Body of pancreas (tissue), 4 donors: ENCODE measurements at places on chromosomes 2 and 18. TPM values are rescaled to one million over a fixed set of nuclear protein-coding genes. Genes with fewer than 3 reads are reported as not detected.
A peak's percentile ranks its signal among the peaks of the same experiment; 100 is the strongest.

DNA sequence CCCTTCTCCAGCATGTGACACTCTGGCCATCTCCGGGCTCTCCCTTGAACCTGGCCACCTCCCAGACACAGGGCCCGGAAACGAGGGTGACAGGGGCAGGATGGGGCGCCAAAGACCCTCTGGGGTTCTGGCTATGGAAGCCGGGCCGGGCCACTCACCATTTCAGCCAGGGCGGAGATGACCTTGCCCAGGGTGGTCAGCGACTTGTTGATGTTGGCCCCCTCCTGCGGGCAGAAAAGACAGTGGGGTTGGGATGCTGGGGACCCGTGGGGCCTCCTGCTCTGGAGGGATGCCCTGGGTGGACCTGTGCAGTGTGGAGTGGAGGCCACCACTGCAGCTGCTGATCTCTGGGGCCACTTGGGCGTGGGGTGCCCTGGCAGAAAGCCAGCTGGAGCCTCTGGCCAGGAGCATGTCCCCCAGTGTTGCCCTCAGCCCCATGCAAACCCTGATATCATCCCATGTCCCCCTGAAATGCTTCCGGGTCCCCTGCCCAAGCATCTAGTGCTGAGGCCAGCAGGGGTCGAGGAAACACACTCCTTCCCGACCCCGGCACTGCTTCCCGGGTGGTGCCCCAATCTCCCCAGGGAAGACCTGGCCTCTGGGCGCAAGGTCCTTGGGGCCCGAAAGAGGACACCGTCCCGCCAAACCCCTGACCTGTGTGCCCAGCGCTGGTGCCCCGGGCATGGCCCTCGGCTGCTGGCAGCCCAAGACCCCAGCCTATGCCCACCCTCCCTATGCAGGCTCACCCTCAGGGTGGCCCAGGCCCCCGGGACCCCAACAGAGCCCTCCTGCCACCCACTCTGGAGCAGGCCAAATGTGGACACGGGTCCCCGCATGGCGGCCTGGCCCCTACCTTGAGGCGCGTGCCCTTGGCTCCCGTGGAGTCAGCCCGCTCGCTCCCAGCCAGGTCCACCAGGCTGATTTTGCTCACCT is 36.9 kb downstream of the KIF1A start:
- DNase-seq, result no peak

DNA sequence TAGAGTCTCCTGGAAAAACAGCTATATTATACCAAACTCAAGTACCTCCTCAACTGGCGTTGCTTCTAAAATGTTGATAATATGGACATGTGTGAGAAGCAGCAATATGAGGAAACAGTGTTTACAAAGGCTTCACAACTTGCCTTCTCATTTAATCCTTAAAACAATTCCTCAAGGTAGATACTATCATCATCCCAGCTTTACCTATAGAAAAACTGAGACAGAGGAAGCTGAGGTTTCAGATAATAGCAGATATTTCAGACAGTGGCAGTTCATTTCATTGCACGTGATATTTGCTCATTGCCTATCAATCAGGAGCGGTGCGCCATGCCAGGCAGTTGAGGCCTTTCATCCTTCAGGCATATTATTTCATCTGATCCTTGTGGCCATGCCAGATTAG is 8.3 kb downstream of the GALNT5 start:
- DNase-seq, result no peak

DNA sequence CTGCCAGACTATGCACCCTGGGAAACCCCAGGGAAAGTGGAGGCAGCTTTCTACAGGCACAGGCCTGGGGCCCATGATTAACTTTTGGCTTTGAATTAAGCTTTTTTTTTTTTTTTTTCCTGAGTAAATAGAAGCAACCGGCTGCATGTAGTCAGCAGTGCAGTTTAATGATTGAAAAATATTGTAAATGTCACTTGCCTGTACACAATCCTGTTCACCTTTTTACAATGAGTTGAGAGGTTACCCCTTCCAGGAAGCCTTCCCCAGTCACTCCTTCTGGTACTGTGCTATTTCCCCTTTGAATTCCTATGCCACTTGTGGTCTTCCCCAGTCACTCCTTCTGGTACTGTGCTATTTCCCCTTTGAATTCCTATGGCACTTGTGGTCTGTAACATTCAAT is 475.6 kb downstream of the TDRD15 start:
- peak; percentile 20 for DNase-seq

DNA sequence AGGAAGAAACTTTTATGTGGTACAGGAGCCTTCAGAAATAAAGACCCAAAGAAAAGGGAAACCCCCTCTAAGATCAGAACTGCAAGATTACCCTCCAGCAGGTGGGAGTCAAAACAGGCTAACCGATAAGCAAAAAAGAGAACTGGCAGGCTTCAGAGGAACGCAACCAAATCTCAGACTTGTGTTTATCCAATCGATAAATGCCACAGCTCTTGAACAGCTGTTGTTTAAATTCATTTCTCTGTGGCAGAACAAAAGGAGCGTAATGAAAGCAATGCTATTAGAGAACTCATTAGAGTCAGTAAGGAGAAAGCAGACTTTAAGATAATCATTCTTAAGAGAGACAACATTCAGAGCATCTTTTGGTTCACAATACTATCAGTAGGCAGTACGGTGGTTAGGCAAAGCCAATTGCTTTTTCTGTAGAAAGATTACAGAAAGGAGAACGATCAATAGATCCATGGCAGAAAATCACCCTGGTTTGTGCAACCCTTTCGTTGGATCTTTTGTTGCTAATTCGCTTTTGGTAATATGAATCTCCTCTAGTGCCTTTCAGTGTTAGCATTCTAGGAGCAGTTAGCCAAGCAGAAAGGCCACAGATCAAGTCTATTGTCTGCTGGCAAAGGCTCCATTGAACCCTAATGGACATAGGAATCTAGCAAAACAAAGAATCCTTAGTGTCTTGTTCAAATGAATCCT is 476.4 kb upstream of the CHST9 start:
- DNase-seq, result no peak

Gene FRZB
- total RNA-seq, result 0.66 TPM

DNA sequence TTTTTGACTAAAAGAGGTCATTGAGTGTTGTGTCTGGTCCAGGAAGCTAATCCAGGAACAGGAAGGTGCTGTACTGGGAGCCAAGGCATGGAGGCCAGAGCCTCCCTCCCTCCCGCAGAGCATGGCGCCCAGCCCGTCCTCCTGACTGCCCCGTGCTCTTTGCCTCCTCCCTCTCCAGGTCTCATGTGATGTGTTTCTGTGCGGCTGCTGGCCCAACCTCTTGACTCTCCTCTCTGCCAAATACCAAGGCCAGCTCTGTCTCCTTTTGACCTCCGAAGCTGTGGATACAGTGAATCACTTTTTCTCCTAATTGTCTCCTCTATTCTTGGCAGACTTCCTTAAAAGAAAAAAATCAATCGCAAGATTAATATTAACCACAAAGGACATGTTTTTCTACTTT is 284.1 kb downstream of the PHLPP1 start:
- peak; percentile 61 for DNase-seq

Gene DRC1
- total RNA-seq, result not detected

DNA sequence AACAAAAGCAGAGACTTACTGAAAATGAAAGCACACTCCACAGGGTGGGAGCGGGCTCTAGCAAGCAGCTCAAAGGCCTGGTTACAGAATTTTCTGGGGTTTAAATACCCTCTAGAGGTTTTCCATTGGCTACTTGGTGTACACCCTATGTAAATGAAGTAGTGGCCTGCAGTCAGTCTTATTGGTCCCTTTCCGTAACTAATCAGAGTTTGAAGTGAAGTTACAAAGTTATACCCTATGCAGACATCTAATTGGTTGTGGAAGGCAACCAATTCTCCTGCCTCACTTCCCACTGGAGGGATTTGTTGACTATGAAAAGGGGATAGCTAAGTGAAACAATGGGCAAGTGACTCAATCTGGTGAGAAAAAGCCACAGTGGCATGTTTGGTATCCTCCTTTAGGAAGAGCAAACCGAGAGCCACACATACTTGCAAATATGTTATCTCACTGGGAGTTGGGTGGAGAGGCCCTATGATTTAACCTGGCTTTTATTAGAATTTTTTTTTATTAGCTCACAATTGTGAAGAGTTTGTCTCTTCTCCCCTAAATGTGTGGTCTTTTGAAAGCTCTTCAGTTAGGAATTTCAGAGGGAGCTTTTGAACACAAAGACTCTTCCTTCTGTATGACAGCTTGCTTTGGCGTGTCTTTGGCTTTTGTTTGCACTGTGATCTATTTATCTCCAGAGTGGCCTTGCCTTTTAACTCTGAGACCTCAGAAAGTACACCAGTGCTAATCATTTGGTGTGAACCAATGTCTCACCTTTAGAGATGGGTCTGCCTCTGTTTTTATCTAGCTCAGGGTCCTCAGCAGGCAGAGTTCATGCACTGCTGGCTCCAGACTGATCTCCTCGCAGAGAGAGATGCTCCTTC is 69.6 kb downstream of the MAP4K4 start:
- no peak for DNase-seq

Gene ALLC
- total RNA-seq, result not detected

Gene SKOR2
- not detected for total RNA-seq

GRCh38 chr2:114688241-114688640 is 245.8 kb downstream of the DPP10 start:
- DNase-seq, result no peak

- no peak for DNase-seq
These were observed 120.0 kb downstream of the DNAH6 start for GRCh38 chr2:84636080-84636971.

Gene POTEJ
- total RNA-seq, result 0.52 TPM

DNA sequence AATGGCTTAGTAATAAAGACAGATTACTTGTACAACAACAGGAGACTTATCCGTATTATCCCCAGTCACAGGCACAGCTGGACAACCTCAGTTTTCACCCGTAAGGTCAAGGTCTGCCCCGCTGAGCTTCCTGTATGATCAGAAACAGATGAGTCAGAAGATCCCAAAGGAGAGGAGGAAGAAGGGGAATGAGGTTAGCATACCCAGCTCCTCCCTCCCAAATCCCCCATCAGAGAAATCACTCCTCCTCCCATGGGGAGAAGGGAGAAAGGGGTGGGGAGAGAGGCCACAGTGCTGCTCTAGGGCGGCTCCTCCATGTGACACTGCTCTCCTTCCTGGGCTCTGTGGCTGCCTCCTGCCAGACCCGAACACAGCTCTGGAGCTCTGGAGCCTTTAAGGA is 53.8 kb upstream of the SPTBN1 start:
- peak; percentile 20 for DNase-seq

Gene ASIC4
- total RNA-seq, result not detected

DNA sequence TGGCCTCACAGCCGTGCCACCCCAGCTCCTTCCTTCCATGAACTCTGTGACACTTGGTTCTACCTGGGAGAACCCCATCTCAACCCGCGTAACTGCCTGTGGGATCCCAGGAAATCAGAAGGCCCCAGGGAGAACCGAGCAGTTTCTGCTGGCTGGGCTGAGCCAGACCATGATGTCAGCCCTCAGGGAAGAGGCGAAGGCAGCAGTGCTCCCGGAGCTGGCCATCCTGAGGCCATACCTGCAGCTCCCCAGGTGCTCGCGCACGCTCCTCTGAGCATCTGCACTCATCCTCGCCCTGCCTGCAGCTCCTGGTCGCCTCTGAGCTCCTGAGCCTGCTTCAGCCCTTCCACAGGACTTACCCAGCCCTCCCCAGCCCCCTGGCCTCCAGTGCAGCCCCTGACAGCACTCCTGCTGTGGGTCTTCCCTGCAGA is 186.1 kb downstream of the SEPTIN10 start:
- DNase-seq, result no peak

DNA sequence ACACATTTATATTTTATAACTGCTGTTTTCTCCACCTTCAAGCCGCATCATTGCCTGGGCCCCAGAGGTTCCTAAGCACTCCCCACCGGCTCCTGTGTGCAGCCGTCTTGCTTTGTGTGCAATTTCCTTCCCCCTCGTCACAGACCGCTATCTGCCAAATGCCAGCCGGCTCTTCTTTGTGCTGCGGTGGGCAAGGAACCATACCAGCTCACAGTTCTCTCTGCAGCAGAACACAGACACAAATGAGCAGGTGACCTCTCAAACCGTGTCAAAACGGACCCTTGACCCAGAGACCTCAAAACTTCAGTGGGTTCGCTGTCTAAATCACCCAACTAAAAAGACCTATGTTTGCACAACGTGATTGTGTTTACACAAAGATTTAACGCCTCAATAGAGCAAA is 58.2 kb downstream of the KLF7 start:
- no peak for DNase-seq

GRCh38 chr2:8438996-8439395 is 242.9 kb upstream of the ID2 start:
- DNase-seq, result no peak

GRCh38 chr2:84653302-84653701 is 137.0 kb downstream of the DNAH6 start:
- no peak for DNase-seq

DNA sequence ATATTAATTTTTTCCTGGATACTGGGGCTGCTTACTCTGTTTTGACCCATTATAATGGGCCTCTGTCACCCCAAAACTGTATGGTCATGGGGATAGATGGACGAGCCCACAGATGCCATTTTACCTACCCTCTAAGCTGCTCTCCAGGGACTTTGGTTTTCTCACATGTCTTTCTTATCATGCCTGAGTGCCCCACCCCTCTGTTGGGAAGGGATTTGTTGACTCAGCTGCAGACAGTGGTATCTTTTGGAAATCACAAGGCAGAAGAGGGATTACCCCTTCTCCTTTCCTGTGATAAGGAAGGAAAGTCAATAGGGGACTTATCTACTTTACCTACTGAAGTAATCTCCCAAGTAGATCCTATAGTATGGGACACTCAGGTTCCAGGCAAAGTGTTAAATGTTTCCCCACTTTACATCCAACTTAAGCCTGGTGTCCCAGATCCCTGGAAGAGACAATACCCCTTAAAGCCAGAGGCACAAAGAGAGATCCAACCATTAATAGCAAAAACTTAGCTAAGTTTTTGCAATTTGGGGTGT is 182.7 kb downstream of the RNF152 start:
- no peak for DNase-seq

DNA sequence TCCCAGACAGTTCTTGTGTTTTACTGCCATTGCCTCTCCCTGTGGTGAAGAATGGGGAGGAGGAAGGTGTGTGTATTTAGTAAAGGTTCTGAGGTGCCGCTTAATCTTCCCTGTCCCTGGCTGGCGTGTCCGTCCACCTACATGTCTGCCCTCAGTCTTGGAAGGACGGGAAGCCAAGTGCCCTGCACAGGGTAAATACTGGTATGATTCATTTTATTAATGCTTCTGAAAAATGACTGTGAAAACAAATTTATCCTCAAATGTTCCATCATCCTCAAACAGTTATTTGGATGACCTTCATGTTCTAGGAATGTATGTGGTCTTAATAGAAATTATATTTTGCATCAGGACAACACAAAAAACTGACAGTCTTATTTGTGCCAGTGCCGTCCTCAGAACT is 6.6 kb downstream of the EPAS1 start:
- DNase-seq, result no peak

- peak; percentile 83 for DNase-seq
These were observed 37.0 kb upstream of the TMEM18 start for GRCh38 chr2:714005-714741.

Gene PDE11A
- total RNA-seq, result 2.6 TPM

Gene BARD1
- 5.9 TPM for total RNA-seq

Gene VAMP8
- 111 TPM for total RNA-seq

Gene MC4R
- not detected for total RNA-seq
